ENCODE measurements at places on chromosomes 7 and 10.

- DNase-seq = no peak
Measured at GRCh38 chr10:70277396-70278030, 6.3 kb downstream of the NPFFR1 start.

- DNase-seq = no peak
Measured at GRCh38 chr7:28225576-28225975, 45.0 kb upstream of the JAZF1 start.

DNA sequence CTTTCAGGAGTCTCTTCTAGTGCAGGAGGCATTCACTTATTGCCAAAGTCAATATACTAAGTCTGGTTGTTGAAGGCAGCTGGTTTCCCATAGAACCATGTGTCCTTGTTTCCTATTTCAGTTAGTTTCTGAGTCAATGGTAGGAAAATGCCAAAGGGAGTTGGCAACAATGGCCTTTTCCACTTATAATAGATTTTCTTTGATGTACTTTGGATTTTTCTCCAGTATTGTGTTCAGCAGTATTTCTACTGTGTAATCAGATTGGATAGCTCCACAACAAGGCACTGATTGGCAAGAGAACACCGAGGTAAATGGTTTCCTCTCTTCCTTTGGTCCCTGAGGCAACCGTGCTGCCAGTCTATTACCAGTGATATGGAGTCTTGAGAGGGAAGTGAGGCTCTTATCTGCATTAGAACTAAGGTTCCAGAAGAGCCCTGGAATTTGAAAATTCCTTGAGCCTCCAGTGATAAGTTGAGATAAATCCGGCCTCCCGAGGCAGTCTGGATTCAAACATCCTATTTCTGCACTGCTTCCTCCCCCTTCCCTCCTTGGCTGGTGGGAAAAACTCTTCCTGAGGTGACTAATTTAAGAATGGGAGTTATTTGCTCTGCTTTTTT lies 7.9 kb upstream of the SEPTIN7 start:
- no peak for DNase-seq

GRCh38 chr10:32163762-32164148 lies 107.5 kb upstream of the KIF5B start:
- no peak for DNase-seq

DNA sequence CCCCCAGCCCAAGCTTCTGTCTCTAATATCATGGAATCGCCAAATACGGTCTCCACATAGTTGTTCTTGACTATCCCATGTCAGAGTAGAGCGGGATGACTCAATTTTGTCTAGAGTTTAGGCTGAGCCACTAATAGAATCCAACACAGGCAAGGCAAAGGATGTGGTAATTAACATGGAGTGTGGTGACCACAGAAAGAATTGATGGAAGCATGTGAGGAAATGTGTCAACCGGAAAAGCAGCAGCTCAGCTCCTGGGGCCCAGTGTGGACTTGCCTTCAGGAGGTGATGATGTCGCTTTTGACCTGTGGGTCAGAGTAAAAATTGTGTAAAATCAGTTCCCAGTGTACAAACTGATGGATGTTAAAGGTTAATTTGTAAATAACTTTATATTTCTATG lies 139.3 kb upstream of the KLF6 start:
- DNase-seq = no peak

DNA sequence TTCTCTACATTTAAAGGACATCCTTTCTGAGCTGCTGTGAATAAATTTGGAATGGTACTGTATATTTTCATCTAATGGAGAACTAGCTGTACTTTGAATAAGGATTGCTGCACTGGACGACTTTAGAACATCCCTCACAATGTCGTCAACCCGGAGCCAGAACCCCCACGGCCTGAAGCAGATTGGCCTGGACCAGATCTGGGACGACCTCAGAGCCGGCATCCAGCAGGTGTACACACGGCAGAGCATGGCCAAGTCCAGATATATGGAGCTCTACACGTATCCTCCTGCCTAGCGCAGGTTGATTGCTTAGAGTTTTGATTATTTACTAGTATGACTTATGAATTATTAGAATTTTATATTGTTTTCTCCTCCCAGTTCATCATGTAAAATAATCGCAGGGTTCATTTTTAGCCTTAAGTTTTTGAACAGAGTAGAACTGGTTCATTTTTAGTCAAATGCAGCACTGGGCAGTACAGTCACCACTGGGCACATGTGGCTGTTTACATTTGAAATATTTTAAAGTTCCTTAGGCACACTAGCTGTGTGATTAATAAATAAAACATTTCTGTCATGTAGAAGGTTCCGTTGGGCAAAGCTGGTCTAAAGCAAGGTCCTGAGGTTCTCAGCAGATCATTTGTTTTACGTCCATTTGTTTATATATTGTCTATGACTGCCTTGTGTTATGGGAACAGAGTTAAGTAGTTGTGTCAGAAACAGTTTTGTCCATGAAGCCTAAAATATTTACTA lies 31.5 kb downstream of the CUL1 start:
- DNase-seq = no peak

DNA sequence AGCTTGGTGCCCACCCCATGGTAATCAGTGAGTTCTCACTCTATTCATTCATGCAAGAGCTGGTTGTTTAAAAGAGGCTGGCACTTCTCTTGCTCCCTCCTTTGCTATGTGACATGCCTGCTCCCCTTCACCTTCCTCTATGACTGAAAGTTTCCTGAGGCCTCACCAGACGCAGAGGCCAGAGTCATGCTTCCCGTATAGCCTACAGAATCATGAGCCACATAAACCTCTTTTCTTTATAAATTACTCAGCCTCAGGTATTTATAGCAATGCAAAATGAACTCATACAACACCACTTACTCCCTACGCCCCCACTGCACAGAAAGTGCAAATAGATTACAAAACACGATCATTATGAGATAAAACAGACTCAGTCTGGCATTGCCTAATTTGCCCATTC lies 39.0 kb downstream of the SEC61G start:
- no peak for DNase-seq

- no peak for DNase-seq
Measured at GRCh38 chr10:30935078-30935477, 96.6 kb downstream of the ZNF438 start.

- no peak for DNase-seq
Measured at GRCh38 chr10:63376560-63377304, 89.0 kb downstream of the JMJD1C start.

DNA sequence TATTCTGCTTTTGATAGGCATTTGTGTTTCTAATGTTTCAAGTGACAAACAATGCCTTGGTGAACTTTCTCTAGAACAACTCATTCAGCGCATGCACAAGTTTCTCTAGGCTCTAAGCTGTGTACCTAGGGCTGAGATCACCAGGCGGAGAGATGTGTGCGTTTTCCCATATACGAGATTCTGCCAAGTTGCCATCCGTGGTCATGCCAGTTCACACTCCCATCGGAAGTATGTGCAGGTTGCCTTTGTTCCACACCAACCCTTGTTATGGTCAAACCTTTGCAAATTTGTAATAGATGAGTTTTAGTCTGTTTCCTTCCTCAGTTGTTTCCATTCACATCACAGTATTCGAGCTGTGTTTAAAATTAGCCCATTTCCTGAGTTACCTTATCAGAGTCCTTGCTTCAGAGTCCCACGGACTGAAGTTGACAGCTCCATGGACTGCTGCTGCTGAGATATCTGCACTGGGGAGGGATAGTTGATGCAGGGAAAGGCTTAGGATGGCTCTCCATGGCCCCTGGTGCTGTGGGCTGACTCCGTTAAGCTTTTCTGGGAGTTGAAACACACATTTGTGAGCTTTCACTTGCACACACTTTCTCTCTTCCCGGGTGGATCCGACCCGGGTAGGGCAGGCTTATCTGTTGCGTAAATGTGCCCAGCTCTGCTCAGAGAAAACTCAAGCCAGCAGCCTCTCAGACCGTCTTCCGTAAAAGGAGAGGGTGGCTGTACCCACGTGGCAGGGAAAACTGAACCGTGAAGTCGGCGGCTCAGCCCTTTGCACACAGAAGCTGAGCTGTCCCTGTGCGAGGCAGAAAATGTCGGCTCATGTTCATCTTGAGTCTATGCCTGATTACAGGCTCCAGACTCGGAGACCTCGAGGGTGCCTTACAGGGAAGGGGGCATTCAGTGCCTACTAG lies 49.4 kb downstream of the HK1 start:
- no peak for DNase-seq

DNA sequence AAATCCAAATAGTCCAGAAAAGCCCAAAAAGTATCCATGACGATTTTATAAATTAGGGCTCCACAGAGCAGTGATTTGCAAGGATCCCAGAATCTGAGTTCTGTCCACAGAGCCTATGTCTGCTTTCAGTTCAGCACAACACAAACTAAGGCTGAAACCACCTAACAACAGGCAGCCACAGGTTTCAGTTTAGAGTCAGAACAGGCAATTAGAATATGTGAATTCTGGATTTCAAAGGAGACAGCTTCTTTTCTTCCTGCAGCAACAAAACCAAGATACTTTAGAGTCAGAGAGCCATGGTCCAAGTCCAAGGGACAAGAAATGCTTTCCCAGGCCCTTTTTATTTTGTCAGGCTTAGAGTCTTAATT lies 23.6 kb downstream of the IFIT3 start:
- DNase-seq = no peak

- DNase-seq = no peak
Measured at GRCh38 chr10:77989081-77989724, 40.1 kb downstream of the POLR3A start.
